ENCODE measurements at places on chromosomes 12 and 14. TPM values are rescaled to one million over a fixed set of nuclear protein-coding genes. Genes with fewer than 3 reads are reported as not detected.

LTA4H gene
- total RNA-seq, result 68.1 TPM

DNA sequence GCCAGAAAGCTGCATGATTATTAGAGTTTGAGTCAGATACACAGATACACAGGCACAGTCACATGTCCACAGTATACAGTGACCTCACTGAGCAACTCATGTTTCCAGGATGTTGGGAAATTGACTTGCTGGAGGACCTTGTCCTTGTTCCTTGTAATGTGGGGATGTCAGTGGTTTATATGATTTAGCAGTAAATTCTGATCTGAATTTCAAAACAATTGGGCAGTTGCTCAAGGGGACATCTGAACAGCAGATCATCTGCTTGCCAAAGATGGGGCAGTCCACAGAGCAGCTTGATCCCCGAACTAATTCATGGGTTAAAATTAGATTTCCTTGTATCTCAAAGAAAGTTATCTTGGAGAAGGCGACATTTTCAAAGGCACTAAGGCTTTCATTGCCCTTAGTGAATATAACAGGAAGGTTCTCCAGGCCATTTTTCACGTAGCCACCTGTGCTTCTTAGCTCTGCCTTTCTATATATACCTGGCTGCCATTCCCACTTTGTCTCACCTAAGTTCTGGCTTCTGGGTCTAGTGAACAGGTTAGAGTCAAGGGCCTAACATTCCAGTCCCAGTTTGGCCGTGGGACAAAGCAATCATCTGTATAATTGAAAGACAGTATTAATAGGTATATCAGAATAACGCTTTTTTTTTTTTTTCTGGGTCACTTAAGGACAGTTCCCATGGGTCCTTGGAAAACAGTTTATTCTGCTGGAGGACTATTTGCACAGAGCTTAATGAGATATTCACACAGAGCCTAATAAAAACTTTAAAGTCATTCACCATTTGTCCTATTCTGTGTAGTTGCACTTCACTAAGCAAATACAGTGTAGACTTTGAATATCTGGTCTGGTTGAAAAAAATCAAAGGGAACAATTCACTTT is 64.9 kb upstream of the STRN3 start:
- no peak for DNase-seq

GRCh38 chr14:35940291-35940690 is 114.2 kb downstream of the BRMS1L start:
- DNase-seq, result no peak

GRCh38 chr12:63900922-63901793 is 56.7 kb downstream of the SRGAP1 start:
- no peak for DNase-seq

- no peak for DNase-seq
Observed at GRCh38 chr12:110028323-110028722, 20.0 kb downstream of the C12orf76 start.
